ENCODE measurements at places on chromosomes 5 and 9. TPM values are rescaled to one million over a fixed set of nuclear protein-coding genes. Genes with fewer than 3 reads are reported as not detected.

DNA sequence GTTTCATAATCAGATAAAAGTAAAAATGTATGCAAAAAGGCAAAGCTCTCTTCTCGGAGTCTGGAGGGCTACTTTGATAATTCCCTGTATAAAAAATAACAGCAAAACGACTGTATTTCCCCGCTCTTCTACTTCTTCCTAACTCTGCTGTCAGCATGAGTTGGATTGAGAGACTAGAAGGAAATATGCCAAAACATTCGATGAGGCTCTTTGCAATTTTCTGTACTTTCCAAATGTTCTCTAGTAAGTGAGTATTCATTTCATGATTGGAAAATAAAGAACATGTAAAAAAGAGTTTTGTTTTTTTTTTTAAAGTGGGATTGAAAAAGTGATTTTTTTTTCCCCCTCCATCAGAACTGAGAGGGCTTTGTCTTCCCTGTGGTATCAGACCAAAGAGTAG, 677.5 kb downstream of the ACTL7B start:
- DNase-seq = no peak

DNA sequence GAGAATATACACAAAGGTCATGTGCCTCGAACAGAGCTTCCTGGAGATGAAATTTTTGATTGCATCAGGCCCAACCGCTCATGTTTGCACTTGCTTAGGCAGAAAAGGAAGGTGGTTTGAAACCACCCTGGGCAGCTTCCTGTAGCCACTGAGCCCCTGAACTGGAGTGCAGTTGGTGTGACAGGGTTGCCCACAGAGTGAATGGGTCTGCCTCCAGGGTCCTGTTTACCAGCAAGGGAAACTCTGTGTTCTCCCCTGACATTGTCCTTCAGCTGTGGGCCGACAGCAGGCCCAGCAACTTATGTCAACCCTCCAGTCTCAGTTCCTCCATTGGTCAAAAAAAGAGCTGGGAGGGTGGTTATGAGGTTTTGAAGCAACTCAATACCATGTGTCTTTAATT, 289.6 kb downstream of the KIF4B start:
- no peak for DNase-seq

FOXD1 gene
- 0.12 TPM for total RNA-seq

RANBP17 gene
- total RNA-seq = 38.7 TPM

DNA sequence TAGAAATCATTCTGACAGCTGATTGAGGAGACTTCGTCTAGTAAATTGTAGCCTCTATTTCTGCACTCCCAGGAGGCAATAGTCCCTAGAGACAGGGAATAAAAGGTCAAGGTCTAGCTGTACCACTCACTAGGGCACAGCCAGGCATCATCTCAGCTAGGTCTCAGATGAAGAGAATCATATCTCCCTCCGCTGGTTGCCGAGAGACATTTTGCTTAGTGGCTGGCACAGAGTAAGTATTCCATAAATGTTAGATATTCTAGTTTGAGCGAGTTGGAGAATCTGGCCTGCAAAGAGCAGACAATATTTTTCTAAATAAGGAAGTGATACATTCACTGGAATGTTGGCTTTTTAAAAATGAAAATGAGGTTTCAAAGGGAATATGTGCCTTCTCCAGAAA, 180.4 kb upstream of the ACTBL2 start:
- no peak for DNase-seq

- DNase-seq = no peak
Measured at GRCh38 chr9:131854334-131854733, 114.5 kb upstream of the RAPGEF1 start.

GRCh38 chr9:98094316-98094715, 24.7 kb downstream of the TRIM14 start:
- no peak for DNase-seq

GRCh38 chr9:122816163-122816867, 12.1 kb downstream of the PDCL start:
- DNase-seq = no peak

DNA sequence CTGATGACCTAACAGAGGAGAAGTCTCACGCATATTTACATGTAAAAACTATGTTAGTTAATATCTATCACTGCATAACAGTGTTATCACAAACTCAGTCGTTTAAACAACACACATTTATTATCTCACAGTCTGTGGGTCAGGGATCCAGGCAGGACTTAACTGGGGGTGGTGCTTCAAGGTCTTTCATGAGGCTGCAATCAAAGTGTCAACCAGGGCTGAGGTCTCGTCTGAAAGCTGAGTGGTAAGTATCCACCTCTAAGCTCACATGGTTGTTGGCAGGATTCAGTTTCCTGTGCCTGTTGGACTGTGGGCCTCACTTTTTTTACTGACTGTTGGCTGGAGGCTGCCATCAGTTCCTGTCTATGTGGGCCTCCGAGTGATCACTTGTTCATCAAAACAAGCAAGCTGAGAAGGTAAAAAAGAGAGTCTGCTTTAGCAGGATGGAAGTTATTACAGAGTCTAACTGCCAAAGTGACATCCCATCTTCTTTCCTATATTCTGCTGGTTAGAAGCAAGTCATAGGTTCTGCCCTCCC, 188.6 kb downstream of the CARTPT start:
- DNase-seq = no peak

DNA sequence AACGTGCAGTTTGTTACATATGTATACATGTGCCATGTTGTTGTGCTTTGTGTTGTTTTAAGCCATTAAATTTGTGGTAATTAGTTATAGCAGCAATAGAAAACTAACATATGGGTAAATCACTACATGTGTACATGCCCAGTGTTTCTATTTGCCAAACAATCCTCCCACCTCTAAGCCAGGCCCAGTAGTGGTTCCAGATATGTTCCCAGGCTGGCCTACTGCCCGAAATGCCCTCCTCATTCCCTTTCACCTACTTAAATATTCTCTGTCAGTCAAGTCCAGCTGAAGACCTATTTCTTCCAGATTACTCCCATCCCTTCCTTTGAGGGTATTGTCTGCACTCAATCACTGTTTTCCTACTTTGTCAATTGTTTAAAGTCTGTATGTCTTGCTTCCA, 24.1 kb upstream of the AGGF1 start:
- DNase-seq = no peak

GRCh38 chr5:181160152-181160754, 12.9 kb downstream of the OR2V2 start:
- peak; percentile 78 for DNase-seq

SOWAHA gene
- 0.03 TPM for total RNA-seq

DNA sequence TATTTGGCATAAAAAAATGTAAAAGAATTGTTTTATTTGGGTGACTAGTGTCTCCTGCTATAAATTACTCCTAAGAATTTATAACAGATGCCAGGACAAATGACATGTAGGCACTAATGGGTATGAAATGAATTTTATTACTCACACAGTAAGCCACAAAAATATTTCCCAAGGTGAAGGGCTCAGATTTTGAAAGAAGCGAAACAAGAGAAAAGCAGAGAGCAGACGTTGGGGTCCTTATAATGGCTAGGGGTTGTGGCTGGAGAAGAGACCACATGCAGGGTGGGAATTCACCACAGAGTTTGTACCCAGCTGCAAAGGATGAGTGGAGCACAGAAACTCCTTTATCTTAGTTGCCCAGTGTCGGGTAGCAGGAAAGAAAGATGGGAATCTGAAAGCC, 45.0 kb upstream of the PRR16 start:
- peak; percentile 8 for DNase-seq

DNA sequence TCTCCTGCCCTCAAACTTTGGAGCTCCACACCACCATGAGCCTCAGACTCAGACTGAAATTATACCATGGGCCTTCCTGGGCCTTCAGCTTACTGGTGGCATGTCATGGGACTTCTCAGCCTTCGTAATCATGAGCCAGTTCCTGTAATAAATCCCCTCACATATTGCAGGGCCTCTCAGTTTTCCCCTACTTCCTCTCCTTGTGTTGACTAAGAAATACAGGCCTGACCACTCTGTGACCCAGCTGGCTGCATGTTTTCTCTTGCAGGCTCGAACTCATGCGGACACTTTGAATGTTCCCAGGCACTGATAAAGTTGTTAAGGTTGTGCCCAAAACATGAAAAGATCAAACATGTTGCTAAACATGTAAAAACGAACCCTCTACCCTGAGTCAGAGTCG, 26.2 kb upstream of the SHC3 start:
- no peak for DNase-seq

DNA sequence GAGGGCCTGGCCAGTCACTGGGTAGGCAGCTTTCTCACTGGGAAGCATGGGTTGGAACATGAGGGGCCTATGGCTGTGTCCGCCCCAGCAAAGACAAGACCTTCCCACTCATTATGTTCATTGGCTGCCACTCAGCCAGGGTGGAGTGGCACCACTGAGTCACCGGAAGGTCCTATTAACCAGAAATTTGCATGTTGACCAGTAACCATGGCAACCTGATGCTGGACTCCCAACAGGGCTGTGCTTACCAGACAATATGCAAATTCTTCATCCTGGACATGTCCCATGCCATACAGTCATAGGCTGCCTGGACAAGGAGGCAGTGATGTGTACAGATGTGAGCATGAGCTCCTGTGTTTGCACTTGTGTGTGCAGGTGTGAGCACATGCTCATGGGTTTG, 66.7 kb downstream of the PSD2 start:
- DNase-seq = no peak

DNA sequence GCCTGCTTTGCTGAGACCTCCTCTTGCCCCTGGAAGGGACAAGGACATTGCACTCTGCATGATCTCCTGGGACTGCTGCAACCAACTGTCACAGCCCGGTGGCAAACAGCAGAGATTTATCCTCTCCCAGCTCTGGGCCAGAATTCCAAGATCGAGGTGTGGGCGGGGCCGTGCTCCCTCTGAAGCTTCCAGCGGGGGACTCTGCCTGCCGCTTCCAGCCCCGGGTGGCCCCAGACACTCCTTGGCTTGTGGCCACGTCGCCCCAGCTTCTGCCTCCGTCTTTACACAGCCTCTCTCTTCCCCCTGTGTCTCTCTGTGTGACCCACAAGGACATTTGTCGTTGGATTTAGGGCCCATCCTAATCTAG, 67.1 kb downstream of the COL5A1 start:
- no peak for DNase-seq

DNA sequence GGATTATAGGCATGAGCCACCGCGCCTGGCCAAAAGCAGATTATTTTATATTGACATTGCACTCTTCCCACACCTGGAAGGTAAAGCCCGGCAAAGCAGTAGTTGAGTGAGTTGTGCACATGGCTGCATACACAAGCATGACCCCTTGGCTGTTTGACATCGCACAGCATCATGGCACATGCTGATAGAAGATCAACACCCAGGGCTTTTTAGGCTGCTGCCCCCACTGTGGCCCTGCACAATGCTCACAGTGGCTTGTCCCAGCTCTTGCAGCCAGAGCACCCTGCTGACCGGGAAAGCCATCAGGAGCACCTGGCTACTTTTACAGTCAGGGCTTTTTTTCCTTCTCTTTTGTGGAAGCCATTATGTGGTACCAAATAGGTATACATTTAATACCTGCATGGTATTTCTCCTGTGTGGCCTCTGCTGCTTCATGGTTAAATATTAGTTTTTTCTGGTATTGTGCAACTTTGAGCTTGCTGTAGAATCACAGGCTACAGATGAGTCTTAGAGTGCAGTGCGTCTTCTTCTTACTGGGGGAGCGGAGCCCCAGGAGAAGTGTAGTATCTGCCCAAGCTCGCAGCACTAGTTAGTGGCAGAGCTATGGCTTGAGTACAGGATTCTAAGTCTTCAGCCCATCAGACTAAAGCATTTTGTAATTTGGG, 264.5 kb downstream of the AOPEP start:
- no peak for DNase-seq

SAPCD2 gene
- 5.7 TPM for total RNA-seq

DNA sequence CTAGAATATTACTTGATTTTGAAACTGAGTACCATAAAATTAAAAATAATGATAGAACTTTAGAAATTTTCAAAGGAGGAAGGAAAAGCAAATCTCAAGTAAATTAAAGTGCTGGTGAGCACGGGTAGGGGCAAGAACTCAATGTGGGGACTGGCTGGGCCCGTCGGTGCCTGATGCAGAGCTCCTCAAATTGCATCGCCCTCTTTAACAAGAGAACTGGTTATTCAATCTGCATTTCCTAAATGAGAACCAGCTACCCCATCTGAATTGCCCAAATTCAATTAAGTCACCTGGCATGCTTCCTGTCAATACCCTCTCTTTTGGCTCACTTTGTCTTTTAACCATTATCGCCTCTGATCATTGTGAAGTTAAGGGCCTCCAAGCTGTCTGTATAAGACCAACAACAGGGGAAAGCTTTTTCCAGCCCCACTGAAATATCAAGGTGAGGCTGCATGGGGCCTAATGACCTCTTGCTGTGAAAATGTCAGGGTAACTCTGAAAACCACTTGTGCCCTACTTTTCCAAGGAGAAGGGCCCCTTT, 316.7 kb downstream of the SLIT3 start:
- no peak for DNase-seq

DNA sequence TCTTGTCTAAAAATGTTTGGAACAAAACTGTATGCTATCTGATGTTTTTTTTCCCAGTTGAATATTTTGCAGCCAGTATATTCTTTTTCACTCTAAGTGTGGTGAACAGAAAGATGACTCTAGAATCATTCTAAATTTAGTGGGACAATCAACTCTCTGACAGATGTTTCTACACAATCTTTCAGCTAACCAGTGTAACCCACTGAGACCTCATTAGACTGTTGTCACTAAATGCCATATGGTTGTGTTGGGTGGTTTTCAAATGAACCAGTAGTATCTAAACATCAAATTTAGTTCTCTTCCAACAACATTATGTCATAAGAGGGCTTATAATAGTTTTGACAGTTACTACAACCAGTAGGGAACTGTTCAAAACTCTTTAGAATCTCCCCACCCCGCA, 129.6 kb upstream of the PRLR start:
- DNase-seq = no peak

DNA sequence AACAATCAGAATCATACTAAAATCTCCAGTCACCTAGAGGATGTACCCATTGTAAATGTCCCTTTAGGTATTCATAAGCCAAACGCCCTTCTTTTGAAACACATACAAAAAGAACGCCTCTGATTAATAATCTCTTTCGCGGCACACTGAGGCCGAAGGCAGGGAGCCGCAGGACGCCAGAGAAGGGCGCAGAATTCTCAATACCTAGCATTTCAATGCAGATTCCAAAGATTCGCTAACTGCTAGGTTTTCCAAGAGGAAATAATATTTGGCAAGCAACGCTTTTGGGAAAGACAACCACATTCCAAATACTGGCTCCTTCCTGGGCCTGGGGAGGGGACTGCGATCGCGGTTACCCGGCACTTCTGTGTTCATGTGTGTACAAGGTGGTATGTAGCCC, 203.3 kb downstream of the MEF2C start:
- peak; percentile 52 for DNase-seq

AGXT2 gene
- not detected for total RNA-seq

TICAM2 gene
- 0.03 TPM for total RNA-seq

GRCh38 chr9:111050819-111051218, 12.5 kb upstream of the LPAR1 start:
- DNase-seq = no peak

- no peak for DNase-seq
Measured at GRCh38 chr5:72314571-72315172, 5.4 kb downstream of the MRPS27 start.

HSPA4 gene
- 232 TPM for total RNA-seq

IL13 gene
- not detected for total RNA-seq

Measured in neural progenitor cell (in vitro differentiated cells).